Tongue (tissue), 3 donors: ENCODE measurements at places on chromosomes 5 and 9. TPM values are rescaled to one million over a fixed set of nuclear protein-coding genes. Genes with fewer than 3 reads are reported as not detected.
A peak's percentile ranks its signal among the peaks of the same experiment; 100 is the strongest.

GRCh38 chr5:141512911-141513626 is 24.2 kb downstream of the PCDHGC5 start:
- peak; percentile 76 for DNase-seq

DNA sequence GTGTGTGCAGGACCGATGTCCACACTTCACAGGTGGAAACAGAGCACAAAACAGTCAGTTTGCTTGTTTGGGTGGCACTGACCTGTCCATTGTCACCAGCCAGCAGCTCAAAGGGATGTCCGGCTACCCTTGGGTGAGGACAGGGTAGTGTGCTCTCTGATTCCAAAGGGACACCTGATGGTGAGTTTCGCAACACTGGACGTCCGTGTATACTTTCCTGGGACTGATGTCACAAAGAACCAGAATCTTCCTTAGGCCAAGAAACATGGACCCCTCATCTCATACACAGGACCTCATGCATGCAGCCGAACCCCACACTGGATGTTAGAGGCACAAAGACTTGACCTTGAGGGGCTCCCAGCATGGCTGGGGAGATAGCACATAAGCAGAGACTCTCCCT is 22.2 kb upstream of the CPLX2 start:
- DNase-seq, result no peak

DNA sequence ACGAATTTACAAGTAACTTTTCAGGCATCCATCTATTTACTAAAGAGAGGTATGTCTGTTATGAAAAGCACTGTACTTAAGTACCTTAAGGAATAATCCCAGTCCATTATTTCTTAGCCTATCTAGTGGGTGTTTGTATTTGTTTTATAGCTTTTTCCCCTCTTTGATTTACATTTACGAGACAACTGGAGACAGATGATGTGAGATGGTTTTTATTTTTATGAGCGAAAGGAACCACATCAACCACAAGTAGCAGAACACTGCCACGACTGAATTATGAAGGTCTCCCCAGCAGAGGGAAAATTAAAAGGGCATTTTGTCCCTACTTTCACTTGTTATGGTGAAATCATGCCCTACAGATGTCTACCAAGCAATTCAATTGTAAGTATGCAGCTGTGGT is 357.8 kb downstream of the NFIB start:
- no peak for DNase-seq

- DNase-seq, result peak; percentile 33
Measured at GRCh38 chr9:35563791-35564197, 41.3 kb upstream of the TESK1 start.

DNA sequence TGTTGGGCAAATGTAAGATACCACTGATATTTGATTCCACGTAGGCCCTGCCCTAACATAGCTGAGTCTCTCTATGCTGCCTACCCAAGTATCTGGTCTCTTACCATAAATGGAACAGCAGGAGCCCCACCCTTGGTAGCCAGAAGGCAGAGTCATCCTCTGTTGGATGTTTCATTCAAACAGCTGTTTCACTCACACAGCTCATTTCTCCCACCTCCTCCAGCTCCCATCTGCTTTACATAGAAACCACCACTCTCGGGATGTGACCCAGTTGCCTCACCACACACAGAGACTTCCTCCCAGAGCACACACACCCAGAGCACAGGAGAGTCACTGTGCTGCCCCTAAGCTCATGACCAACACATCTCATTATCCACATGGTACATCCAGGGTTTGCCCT is 165.3 kb downstream of the TMEM167A start:
- no peak for DNase-seq

- DNase-seq, result no peak
Measured at GRCh38 chr5:73694089-73694488, 68.1 kb downstream of the ARHGEF28 start.

DNA sequence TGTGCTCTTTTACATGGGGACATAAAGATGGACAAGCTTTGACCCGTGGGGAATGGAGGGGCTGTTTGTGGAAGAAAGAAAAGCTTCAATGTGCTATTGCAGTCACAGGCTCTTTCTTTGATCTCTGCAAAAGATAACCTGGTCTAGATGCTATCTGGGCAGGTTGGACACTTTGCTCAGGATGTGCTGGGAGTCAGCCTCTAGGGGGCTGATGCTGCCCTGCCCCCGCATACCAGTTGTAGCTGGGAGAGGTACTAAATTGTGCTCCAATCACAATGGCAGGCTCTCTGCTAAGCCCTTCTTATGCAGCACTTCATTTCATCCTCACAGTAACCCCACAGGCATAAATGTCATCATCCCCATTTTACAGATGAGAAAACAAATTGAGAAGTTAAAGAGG is 67.2 kb downstream of the PSD2 start:
- no peak for DNase-seq

GRCh38 chr5:3417376-3417943 is 178.2 kb upstream of the IRX1 start:
- DNase-seq, result no peak

DNA sequence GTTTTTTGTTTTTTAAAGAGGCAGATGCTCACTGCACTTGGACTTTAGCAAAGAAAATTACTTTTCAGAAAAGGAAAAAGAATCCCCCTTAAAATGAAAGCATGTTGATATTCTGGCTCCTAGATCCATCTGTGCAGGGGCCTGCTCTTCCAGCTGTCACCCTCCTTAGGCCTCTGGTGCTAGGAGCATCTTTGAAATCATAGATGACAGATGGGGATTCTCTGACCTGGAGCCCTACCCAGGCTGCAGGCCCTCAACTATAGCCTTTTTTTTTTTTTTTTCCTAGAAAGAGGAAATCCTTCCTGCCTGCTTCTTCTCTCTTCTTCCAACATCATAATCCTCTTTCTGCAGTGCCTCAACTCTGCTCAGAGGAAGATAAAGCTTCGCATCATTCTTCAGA is 16.3 kb upstream of the DCP2 start:
- DNase-seq, result peak; percentile 43

GRCh38 chr5:59562756-59563389 is 330.7 kb downstream of the PDE4D start:
- peak; percentile 34 for DNase-seq

GRCh38 chr5:147751156-147751830 is 31.2 kb downstream of the JAKMIP2 start:
- no peak for DNase-seq

- no peak for DNase-seq
Measured at GRCh38 chr5:94217216-94217615, 401.2 kb downstream of the KIAA0825 start.

IER5L gene
- 10.4 TPM for total RNA-seq

LRRC19 gene
- total RNA-seq, result not detected

TYRP1 gene
- total RNA-seq, result 0.92 TPM

PCDHA9 gene
- total RNA-seq, result 0.10 TPM
